ENCODE measurements at places on chromosomes 7 and 10. TPM values are rescaled to one million over a fixed set of nuclear protein-coding genes. Genes with fewer than 3 reads are reported as not detected.

PARD3 gene
- total RNA-seq = 27.7 TPM

PLA2G12B gene
- not detected for total RNA-seq

SPAM1 gene
- not detected for total RNA-seq

ARHGAP22 gene
- 8.8 TPM for total RNA-seq

Measured in mesenteric fat pad (tissue), 1 donor.